ENCODE measurements at places on chromosomes 5 and 9. TPM values are rescaled to one million over a fixed set of nuclear protein-coding genes. Genes with fewer than 3 reads are reported as not detected.

- no peak overlapping the region for H3K27ac ChIP-seq
- no peaks in the 10 kb centered on the region for H3K36me3 ChIP-seq
- no peak for DNase-seq
- no peaks in the 10 kb centered on the region for H3K4me1 ChIP-seq
Measured at GRCh38 chr5:170536525-170536924, 32.7 kb downstream of the KCNIP1 start.

DNA sequence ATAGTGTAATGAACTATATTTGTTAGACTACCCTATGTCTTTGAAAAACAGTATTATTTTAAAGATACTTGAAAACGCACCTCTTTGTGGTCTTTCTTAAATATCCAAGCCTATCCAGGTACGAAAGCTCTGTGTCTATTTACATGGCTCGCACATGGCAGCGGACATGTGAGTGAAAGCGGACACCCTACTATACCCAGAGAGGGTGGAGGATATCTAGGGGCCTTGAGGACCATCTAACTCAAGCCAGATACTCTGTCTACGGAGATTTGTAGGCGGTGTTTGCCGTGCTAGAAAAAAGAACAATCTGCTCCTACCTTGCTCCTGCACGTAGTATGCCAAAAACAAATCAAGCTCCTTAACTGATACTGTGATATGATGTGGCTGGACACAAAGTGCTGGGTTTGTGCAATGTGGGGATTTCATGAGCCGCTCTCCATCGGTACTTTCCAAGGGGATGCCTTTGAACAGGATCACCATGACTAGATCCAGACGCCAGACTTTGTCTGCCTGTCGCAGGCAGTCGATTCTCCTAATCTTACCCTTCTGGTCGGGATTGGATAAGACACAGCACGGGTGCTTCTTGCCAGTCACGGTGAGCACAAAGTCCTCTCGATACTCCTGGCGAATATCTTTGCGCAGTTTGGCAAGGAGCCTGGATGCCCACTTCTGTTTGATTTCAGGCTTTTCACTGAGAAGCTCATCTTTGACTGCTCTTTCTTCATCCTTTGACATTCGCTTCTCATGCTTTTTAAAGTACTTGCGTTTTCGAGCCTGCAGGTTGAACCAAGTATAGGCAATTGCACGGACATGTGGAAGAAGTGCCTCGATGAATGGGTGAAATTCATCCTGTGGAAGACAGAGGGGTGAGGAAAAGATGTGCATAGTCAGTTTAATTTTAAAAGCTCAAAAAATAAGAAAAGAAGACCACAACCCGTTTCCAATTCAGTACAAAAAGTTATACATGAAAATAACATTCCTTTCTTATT lies 7.0 kb downstream of the NFIB start:
- H3K27ac ChIP-seq: no peak overlapping the region
- no peak for DNase-seq
- H3K4me3 ChIP-seq: no peak overlapping the region
- no peaks in the 10 kb centered on the region for H3K4me1 ChIP-seq
- H3K36me3 ChIP-seq: no peaks in the 10 kb centered on the region

The CAMK2A gene
- not detected for total RNA-seq

DNA sequence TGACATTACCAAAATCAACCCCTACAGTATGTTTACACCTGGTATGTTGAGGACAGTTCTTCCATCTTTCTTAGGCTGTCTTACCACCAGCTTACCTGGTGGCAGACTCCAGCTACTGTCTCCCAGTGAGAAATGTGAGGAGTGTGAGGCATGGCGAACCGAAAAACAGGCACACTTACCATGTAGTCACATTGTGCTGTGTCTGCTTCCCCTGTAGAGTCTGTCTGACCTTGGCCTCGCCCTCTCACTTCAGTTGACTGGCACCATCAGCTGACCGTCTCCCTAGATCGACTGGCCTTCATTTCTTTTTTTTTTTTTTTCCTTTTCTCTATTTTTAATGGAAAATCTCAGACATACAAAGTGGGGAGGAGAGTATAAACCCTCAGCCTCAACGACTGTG lies 4.9 kb downstream of the ACO1 start:
- H3K4me3 ChIP-seq: no peak overlapping the region
- H3K27ac ChIP-seq: no peak overlapping the region
- DNase-seq: no peak
- H3K4me1 ChIP-seq: peaks cover 3% of the 10 kb centered on the region

GRCh38 chr5:87051502-87052113 lies 216.1 kb upstream of the RASA1 start:
- H3K27me3 ChIP-seq: no peaks in the 10 kb centered on the region
- no peak overlapping the region for H3K27ac ChIP-seq
- H3K4me3 ChIP-seq: no peak overlapping the region
- DNase-seq: no peak
- no peaks in the 10 kb centered on the region for H3K36me3 ChIP-seq

DNA sequence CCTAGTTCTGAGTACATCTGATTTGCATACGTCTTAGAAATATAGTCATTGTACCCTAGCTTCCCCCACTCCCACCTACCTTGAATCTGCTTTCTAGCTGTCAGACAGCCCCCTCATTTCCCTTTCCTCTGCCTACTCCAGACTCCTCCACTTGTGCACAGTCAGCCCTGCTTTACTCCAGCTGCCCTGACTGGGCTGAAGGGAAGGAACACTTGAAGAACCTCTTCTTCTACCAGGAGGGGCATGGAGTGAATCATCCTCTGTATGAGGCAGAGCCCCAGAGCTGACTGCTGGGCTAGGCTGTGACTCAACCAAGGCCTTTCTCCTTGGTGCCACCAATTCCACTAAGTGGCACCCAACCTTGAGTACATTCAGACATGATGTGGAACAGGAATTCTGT lies 18.1 kb upstream of the ZFR start:
- no peaks in the 10 kb centered on the region for H3K36me3 ChIP-seq
- H3K27me3 ChIP-seq: no peaks in the 10 kb centered on the region
- no peak overlapping the region for H3K27ac ChIP-seq
- H3K4me1 ChIP-seq: no peaks in the 10 kb centered on the region
- no peak overlapping the region for H3K4me3 ChIP-seq

DNA sequence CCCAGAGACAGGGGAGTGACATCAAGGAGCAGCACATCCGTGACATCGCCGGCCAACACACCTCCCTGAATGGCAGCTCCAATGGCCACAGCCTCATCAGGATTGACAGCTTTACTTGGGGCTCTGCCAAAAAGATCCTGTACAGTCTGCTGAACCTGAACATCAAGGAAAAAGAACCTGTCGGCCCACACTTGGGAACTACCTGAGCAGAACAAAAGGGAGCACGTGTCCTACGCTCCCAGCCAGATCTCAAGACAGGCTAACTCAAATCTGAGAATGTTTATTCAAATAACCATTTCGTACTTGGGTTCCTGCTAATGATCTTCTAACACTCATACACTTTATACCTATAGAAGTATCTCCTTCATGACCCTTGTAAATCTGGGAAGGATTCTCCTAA lies 15.3 kb downstream of the HSPA9 start:
- peaks cover 87% of the 10 kb centered on the region for H3K36me3 ChIP-seq
- no peak overlapping the region for H3K27ac ChIP-seq
- H3K4me1 ChIP-seq: peaks cover 2% of the 10 kb centered on the region
- H3K4me3 ChIP-seq: no peak overlapping the region
- H3K27me3 ChIP-seq: no peaks in the 10 kb centered on the region

DNA sequence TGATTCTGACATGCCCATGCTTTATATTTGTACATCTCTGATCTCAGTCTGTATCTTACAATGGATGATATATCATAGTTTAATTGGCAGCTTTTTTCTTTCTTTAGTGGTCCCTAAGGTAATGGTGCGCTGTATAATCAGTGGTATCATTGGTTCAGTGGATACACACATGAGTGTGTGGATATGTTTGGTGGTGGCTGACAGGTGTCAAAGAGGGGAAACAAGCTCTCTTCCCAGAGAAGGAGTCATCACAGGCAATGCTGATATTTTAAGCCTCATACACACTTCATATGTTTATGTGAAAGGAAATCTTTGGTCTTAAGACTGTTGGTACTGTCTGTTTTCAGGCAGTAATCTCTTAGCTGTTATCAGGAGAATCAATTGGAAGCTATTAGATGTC lies 52.1 kb upstream of the KIAA1958 start:
- H3K4me1 ChIP-seq: no peaks in the 10 kb centered on the region
- no peak for DNase-seq
- H3K4me3 ChIP-seq: no peak overlapping the region
- H3K27me3 ChIP-seq: no peaks in the 10 kb centered on the region
- no peaks in the 10 kb centered on the region for H3K36me3 ChIP-seq

The CHSY3 gene
- total RNA-seq: not detected

- no peak overlapping the region for H3K27ac ChIP-seq
- H3K27me3 ChIP-seq: no peaks in the 10 kb centered on the region
- DNase-seq: no peak
- no peak overlapping the region for H3K4me3 ChIP-seq
- H3K4me1 ChIP-seq: no peaks in the 10 kb centered on the region
- H3K36me3 ChIP-seq: no peaks in the 10 kb centered on the region
Measured at GRCh38 chr5:111829701-111830100, 72.7 kb upstream of the NREP start.

The LAMC3 gene
- 0.35 TPM for total RNA-seq

The ANP32B gene
- total RNA-seq: 172 TPM

- H3K4me1 ChIP-seq: peaks cover 4% of the 10 kb centered on the region
- DNase-seq: no peak
- H3K27me3 ChIP-seq: no peaks in the 10 kb centered on the region
- no peaks in the 10 kb centered on the region for H3K36me3 ChIP-seq
Measured at GRCh38 chr9:106420511-106420944, 442.4 kb upstream of the ZNF462 start.

- peak overlapping the region; percentile 34 for H3K27ac ChIP-seq
- H3K36me3 ChIP-seq: peaks cover 7% of the 10 kb centered on the region
- no peak for DNase-seq
- peaks cover 7% of the 10 kb centered on the region for H3K27me3 ChIP-seq
Measured at GRCh38 chr9:87708986-87709728, 16.8 kb upstream of the CTSL start.

DNA sequence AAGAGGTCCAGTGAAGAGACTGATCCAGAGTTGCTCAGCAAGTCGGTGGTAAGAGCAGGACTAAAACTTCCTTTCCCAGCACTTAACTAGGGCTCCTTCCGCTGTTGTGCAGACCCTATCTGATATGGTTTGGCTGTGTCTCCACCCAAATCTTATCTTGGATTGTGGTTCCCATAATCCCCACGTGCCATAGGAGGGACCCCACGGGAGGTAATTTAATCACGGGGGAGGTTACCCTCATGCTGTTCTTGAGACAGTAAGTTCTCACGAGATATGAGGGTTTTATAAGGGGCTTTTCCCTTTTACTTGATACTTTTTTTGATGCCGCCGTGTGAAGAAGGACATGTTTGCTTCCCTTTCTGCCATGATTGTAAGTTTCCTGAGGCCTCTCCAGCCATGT lies 221.9 kb upstream of the GLRA1 start:
- H3K4me3 ChIP-seq: no peak overlapping the region
- H3K27ac ChIP-seq: no peak overlapping the region
- H3K27me3 ChIP-seq: no peaks in the 10 kb centered on the region
- no peaks in the 10 kb centered on the region for H3K36me3 ChIP-seq

DNA sequence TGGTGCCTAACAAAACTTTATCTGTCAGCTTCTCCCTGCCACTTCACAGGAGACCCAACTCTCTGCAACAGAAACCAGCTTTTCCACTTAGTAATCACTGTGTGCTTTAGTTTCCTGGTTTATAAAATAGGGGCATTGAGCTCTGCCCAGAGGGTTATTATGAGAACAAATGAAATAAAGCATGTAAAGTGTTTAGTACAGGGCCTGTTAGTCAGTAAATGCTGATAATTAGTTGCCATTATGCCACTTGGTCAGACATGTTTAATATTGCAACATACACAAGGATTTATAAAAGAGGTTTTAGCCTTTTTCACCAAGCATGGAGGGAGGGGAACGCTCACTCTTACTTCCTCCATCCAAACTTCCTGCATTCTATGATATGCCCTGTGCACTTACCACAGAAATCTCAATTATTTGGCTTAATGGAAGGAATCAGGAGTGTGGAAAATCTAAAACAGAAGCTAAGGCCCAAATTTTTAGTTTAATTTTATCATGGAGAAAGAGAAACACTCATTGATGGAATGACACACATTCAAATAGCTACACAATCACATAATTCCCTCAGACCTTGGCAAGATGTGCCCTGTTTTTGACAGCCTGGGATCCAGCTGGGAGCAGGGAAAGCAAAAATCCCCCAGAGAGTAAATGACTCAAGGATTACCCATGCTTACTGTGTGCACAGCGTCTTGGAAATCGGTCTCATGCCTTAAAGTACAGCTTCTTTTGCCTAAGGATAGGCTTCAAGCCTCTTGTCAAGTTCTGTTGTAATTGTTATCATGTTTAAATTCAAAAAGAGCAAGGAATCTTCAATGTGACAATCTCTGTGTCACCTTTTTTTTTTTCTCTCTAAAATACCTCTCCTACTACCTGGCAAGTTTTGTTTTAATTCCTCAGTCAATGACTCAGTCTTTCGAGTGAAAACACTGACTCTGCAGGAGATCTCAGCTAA lies 34.0 kb downstream of the ZNF474 start:
- H3K27me3 ChIP-seq: no peaks in the 10 kb centered on the region
- no peak for DNase-seq
- no peaks in the 10 kb centered on the region for H3K4me1 ChIP-seq
- no peaks in the 10 kb centered on the region for H3K36me3 ChIP-seq
- H3K27ac ChIP-seq: no peak overlapping the region
- no peak overlapping the region for H3K4me3 ChIP-seq

GRCh38 chr5:4306057-4306456 lies 710.4 kb downstream of the IRX1 start:
- H3K36me3 ChIP-seq: no peaks in the 10 kb centered on the region
- H3K4me3 ChIP-seq: no peak overlapping the region
- no peak for DNase-seq
- H3K4me1 ChIP-seq: no peaks in the 10 kb centered on the region

- DNase-seq: no peak
- no peaks in the 10 kb centered on the region for H3K4me1 ChIP-seq
- no peak overlapping the region for H3K27ac ChIP-seq
- H3K27me3 ChIP-seq: no peaks in the 10 kb centered on the region
Measured at GRCh38 chr5:83548581-83548980, 77.0 kb downstream of the VCAN start.

GRCh38 chr5:90696153-90696552 lies 137.6 kb downstream of the ADGRV1 start:
- no peaks in the 10 kb centered on the region for H3K36me3 ChIP-seq
- no peak overlapping the region for H3K27ac ChIP-seq
- no peak overlapping the region for H3K4me3 ChIP-seq
- DNase-seq: no peak
- no peaks in the 10 kb centered on the region for H3K27me3 ChIP-seq
- H3K4me1 ChIP-seq: no peaks in the 10 kb centered on the region

DNA sequence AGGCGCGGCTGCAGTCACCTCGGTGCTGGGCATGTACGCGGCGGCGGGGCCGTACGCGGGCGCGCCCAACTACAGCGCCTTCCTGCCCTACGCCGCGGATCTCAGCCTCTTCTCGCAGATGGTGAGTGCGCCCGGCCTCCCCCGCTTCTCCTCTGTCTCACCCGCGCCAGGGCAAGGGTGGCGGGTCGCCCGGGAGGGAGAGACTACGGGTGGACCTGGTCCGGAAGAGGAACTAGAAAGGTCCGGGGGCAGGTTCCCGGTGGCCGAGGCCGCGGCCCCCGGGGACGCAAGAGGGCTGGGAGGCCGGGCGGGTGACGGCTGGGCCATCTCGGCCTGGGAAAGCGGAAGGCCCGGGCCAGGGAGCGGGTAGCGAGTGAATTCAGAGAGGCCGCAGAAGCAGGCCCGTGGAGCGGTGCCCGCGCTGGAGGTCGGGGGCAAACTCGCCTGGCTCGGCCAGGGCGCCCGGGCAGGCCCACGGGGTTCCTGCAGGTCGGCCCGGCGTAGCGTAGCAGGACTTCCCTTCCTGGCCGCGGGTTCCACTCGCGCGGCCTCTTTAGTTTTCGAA lies 711 bp downstream of the IRX1 start:
- H3K27ac ChIP-seq: no peak overlapping the region
- no peak for DNase-seq
- no peak overlapping the region for H3K4me3 ChIP-seq

The PKD2L2 gene
- total RNA-seq: not detected

- no peaks in the 10 kb centered on the region for H3K4me1 ChIP-seq
- H3K27me3 ChIP-seq: no peaks in the 10 kb centered on the region
- no peak for DNase-seq
Measured at GRCh38 chr5:122180146-122180712, 50.9 kb downstream of the ZNF474 start.
